ENCODE measurements at places on chromosomes 3 and 15.

GRCh38 chr3:38643592-38643991 is 5.9 kb downstream of the SCN5A start:
- no peak for DNase-seq

- DNase-seq = no peak
Observed at GRCh38 chr15:68204776-68205557, at the start of gene CALML4. CALML4 (minus strand) TSS chr15:68205332; CDS start chr15:68205247, 85 bp downstream.

GRCh38 chr3:198022604-198023003 is 62.6 kb downstream of the LMLN start:
- no peak for DNase-seq

- no peak for DNase-seq
Observed at GRCh38 chr3:45978006-45978761, 17.4 kb downstream of the FYCO1 start.

DNA sequence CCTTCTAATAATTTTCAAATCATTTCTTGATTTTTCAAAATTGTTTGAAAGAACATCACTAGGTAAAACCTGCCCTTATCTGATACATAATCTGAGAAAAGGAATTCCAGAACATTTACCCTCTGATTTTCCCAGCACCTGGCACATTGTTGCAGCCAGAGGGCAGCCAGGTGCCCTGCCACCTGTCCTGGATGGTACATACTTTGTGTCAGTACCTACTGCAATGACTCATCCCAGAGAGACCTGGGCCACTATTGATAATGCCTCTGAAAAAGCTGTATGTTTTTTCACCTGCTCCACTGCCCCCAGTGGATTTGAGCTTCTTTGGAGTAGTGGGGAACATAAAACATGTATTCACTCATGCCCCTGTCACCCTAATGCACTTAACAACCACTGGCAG is 648.9 kb upstream of the GBE1 start:
- no peak for DNase-seq

- peak; percentile 43 for DNase-seq
Observed at GRCh38 chr3:119293105-119293870, 895 bp upstream of the ARHGAP31 start.

DNA sequence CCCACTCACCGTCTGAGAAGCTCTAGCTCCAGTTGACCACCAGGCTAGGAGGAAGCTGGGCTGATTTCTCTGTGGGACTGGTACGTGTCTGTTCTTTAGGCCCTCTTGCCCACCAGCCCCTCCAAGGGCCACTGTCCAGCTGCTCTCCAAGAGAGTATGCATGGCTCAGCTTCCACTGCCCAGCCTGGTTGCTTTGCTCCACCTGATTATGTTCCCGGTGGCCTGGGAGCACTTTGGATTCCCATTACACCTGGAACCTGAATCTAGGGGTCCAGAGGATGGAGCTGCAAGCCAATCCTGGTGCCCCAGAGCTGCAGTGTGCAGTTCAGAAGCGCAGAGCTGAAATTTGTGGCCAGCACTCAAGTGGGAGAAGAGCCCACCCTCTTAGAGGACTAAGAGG is 402.1 kb upstream of the CNTN6 start:
- no peak for DNase-seq

- DNase-seq = no peak
Observed at GRCh38 chr3:114154321-114154821, 24.5 kb downstream of the DRD3 start.

GRCh38 chr3:196311-197148 is at the start of gene CHL1:
CHL1 (plus strand) TSS chr3:196763; CDS start chr3:319777, 123,014 bp downstream.
- DNase-seq = no peak

DNA sequence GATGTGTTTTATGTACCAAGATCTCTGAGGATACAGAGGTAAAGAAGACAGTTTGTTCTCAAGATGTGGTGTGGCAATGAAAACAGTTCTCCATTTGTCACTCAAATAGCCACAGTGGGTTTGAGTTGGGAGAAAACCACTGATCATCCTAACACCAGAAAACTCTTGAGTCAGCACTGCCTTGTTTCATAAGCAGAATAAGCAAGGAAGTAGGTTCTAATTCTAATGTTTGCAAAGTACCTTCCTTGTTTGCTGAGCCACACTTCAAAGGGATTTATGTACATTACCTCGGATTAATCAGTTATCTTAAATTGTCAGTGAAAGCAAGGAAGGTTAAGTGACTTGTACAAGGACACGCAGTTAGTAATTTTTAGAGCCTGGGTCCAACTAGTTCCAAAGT is 107.8 kb upstream of the BOC start:
- no peak for DNase-seq

DNA sequence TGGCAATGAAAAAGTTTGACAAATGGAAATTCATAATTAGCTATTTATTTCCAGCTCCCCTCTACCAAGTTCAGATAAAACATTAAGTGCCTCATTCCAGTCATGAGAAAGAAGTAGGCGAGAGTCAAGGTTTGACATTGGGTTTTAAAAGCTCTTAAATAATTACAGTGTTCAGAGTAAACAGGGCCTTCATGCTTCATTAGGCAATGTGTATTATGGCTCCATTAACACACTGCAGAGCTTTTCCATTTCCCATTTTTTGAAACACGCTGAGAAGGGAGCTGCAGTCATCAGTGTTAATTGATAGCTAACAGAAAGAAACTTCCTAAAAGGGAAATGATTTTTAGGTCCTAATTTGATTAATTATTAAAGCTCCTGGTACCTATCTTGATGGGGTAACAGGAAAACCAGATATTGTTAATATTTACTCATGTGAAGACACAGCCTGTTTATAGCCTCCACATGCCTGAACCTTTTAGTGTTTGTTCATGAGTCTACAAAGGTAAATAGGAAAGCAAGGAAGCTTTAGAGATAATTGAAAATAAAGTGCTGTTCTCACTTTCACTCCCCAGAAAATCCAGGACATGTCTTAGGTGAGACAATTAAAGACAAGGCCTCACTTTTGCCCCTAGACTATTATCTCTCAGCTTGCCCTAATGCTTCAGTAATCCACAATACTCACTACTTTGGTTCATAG is 28.7 kb downstream of the SST start:
- DNase-seq = peak; percentile 15

DNA sequence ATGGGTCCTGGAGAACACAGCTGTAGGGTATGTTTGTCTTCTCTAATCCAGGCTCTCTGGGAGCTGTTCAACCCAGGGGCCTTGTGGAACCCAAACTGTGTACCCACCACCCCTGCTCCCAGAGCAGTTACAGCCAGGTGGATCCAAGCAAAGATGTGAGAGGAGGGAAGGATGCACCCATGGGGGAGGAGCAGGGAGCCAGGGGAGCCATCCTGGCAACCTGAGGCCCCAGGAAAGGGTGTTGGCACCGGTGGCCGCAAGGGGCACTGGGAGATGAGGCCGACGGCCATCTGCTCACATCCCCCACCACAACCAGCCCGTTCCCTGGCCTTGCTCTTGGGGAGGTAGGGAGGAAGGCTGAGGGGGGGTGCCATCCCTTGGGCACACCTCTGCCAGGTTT is 43.2 kb downstream of the CMTM6 start:
- no peak for DNase-seq

DNA sequence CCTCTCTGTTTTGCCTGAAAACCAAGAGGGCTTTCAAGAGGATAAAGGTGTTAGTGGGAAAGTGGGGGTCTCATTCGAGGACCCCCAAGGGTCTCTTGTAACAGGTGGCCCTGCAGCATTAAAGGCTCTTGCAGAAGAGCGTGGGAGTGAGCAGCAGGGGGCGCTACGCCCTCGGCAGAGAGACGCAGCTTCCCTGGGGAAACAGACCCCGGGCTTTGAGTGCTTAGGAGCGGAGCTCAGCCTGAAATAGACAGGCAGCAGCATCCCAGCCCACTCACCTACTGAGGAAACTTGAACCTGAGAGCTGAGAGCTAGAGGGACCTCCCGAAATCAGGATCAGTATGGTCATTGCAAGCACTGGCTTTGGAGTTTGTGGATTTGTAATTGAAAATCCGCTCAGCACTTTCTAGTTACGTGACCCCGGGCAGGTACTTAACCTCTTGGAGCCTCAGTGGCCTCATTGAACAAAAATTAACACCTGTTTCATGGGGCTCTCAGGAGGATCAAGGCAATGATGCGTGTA is 25.7 kb downstream of the RPLP1 start:
- DNase-seq = peak; percentile 81

DNA sequence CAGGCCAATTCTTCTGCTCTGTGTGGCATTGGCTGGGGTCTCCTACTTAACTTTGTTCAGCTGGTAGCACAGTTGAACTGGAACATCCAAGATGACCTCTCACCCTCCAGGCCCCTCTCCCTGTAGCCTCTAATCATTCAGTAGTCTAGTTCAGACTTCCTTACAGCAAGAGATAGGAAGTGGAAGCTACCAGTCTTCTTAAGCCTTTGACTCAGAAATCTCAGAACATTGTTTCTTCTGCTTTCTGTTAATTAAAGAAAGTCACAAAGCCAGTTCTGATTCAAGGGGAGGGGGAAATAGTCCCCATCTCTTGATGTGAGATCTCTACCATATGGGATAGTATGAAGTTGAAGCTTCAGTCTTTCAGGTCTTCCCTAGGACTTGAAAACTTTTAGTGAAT is 18.8 kb upstream of the SACM1L start:
- DNase-seq = no peak

- peak; percentile 73 for DNase-seq
Observed at GRCh38 chr3:45592830-45593707, 1.5 kb upstream of the LIMD1 start.

All from COR-L47 (cell line).